ENCODE measurements at places on chromosomes 5 and 9.

GRCh38 chr5:126384985-126385384, 38.2 kb upstream of the GRAMD2B start:
- no peak for DNase-seq

GRCh38 chr9:132551556-132551955, 30.9 kb upstream of the BARHL1 start:
- no peak for DNase-seq

DNA sequence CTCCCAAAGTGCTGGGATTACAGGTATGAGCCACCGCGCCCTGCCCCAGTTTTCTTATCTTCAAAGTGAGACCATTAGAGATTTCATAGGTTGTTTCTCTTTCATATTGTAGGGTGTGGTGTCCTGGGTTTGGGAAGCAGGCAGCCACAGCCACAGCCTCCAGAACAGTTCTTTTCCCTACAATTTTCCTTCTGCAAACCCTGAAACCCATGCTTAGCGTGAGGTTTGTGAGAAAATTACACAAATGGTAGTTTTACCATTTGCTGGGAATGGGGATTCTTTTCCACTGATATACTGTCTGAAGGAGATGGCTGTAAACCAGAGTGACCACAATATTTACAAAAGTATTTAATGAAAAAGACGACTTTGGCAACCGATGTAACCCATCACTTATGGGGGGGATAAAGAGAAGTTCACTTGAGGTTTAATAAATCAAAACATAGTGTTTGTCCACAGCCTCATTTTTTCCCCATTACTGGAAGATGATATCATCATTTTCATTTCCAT, 26.7 kb upstream of the ECM2 start:
- no peak for DNase-seq

GRCh38 chr5:157167214-157167621, 1.2 kb upstream of the GARIN3 start:
- no peak for DNase-seq

DNA sequence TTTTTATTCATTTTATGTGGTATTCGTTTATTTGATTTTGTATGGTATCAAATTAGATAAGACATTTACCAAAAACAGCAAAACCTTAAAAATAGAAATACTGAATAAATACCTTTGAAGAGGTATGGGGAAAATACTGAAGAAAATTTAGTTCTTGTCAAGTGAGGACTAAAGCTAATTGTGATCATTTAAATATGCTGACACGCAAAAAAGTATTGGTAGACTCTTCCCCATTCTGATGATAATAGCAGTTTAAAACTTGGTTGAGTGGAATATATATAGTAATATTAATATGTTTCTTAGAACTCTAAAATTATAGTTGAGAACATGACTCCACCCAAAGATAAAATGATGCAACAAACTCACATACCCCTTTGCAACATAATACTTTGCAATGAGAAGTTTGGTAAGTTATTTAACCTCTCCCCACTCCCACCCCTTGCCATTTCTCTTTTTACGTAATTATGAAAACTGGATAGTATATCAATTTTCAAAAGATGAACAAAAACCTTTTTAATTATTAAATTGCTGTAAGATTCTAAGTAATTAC, 30.1 kb upstream of the SNX24 start:
- no peak for DNase-seq

- no peak for DNase-seq
Observed at GRCh38 chr9:112719696-112720095, 1.8 kb upstream of the INIP start.

DNA sequence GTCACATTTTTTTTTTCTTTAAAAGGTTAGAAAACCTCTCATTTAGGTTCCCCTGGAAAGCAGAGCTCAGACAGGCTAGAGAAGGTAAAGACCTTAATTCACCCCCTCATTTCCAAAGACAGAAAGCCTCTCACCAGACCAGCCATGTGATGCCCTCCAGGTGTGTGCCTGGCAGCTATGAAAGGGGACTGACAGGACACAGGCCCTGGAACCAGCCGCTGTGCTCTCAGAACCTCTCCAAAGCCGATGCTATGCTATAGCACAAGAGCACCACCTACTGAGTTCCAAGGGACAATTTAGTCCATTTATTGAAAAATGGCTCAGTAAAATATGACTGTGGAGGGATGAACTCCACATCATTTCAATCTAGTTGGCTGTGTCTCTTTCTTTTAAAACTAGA, 48.8 kb downstream of the FANCC start:
- DNase-seq: no peak

- no peak for DNase-seq
Observed at GRCh38 chr5:87886164-87886563, 382.5 kb downstream of the TMEM161B start.

DNA sequence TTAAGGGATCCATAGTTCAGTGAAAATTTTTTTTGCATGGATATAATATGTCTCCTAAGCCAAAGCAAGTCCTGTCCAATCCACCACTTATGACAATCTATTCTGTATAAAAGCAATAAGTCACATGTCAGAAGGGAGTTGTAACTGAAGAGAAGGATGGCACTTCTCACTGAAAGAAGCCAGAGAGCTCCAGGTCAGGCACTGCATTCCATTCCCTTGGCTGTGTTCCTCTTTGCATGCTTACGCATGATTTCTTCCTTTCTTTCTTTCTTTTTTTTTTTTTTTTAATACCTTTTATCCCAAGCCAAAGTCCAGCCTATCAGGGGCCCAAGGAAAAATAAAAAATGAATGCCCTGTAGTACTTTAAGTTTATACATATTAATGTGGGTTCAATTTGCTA, 39.8 kb downstream of the MAMDC2 start:
- no peak for DNase-seq

- no peak for DNase-seq
Observed at GRCh38 chr5:10595293-10595671, 31.4 kb downstream of the ANKRD33B start.
